ENCODE measurements at places on chromosomes 5 and 9.

DNA sequence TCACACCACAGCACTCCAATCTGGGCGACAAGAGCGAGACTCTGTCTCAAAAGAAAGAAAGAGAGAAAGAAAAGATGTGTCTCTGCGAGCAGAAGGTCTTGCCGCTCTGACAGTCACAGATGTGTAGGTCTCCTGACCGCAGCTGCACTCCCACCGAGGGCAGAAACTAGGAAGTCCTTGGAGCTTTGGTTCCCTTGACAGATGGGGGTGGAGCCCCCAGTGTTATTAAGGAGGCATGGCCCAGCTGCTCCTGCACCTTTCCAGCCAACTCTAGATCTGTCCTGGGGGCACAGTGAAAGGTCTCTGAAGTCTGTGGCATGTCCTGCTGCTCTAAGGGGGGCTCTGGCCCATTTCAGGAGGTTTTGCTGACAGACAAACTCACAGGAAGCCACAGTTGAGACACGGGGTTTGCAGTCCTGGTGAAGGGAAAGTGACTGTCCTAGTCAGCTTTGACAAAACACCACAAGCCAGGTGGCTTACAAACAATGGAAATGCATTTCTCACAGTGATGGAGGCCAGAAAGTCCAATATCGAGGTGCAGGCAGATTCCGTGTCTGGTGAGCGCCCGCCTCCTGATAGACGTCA lies 9.0 kb upstream of the DIPK1B start:
- no peak for DNase-seq

DNA sequence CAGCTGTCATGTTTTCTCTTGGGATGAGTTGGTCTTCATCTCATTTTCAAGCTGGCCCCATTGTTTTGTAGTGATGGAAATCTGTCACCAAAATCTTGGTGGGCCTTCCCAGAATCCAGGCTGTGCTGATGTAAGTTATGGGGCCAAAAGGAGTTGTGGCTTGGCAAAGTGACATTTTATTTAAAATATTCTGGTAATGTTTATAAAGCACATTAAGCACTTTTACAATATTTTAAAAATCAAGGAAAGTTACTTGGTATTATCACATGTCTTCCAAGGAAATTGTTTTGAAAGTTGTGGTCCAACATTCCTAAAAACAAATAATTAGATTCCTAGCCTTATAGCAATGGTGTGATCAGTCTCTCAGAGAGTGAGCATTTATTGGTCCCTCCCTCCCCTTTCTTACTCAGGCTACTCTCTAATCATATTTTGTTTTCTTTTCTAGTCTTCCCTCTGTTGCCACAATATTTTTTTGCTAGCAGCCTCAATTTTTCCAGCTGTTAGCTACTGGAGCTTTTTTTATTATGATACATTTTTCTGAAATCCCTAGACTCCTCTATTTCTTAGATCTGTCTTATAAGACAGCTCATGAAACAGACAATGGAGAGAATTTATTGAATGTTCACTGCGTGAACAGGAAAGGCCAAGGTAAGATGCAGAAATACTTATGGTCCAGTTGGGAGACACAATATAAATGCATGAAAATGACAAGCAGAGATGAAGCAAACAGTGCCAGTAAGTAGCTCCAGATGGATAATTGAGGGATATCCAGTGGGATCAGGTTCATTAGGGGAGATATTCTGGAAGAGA lies 408.1 kb upstream of the ZNF608 start:
- DNase-seq, result no peak

- no peak for DNase-seq
Observed at GRCh38 chr9:87515006-87515405, 17.3 kb downstream of the DAPK1 start.

DNA sequence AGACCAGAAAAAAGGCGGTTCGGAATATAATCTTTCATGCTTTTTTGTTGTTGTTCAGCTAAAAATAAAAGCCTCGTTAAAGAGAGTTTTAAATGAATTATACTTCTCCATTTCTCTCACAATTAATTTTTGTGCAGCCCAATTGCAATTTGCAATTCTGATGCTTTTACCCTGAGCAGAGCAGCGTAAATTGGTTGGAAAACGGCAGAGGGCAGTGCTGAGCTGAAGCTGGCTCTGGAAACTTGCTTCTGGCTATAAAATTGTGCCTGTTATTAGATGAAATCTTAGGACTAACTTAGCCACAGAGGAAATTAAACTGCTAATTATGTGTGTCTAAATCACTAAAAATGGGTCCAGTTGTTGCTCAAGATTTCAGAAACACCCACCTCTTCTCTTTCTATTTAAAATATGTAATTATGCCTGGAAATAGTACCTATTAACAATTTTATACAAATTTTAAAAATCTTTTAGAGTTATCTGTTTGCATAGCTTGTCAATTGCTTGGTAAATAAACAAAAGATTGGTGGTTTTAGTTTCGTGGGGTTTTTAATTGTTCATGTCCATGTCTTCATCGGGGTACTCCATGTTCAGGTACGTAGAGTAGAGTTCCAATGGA lies 441.8 kb upstream of the TLE4 start:
- DNase-seq, result no peak

GRCh38 chr9:72952381-72952690 lies 517 bp downstream of the ALDH1A1 start:
- DNase-seq, result no peak

DNA sequence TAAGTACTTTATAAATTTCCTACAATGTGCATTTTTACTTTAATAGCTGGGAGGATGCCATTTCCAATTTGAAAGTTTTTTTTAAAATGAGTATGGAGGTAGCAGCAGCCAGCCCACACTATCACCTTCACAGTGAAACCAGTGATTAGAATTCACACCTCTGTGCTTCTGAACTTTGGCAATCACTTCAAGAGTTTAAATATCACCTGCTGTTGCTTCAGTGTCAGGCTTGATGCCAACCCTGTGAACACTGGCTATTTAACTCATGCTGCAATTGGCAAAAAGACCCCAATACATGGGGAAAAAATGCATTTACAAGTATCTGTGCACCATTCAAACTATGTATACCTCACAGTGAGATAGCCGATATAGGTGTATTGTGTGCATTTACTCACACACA lies 57.4 kb downstream of the CDK5RAP2 start:
- no peak for DNase-seq

DNA sequence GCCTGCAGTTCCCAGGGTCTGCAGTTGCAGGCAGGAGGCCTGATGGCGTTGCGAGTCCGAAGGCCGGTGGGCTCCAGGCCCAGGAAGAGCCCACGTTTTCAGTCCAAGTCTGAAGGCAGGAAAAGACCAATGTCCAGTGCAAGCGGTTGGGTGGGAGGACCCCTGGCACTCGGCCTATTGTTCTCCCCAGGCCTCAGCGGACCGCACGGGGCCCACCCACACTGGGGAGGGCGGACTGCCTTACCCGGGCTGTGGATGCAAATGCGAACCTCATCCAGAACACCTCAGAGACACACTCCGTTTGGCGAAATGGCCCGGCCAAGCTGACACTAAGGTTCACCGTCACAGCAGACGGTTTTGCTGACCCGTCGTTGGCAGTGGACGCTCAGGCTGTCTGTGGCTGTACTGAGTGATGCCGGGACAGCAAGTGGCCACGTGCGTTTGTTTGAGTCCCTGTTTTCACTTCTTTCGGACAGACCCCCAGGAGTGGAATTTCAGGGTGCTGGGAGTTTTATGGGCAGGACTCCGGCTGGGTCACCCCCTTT lies 10.2 kb upstream of the SEC16A start:
- no peak for DNase-seq

- no peak for DNase-seq
Observed at GRCh38 chr5:68353605-68354004, 138.0 kb downstream of the PIK3R1 start.
